A673 (cell line): ENCODE measurements at places on chromosomes 3 and 15. TPM values are rescaled to one million over a fixed set of nuclear protein-coding genes. Genes with fewer than 3 reads are reported as not detected.

- no peak overlapping the region for H3K4me3 ChIP-seq
- no peaks in the 10 kb centered on the region for H3K4me1 ChIP-seq
- no peaks in the 10 kb centered on the region for H3K36me3 ChIP-seq
- DNase-seq = no peak
- H3K27ac ChIP-seq = no peak overlapping the region
Measured at GRCh38 chr15:31017311-31017710, 25.9 kb upstream of the MTMR10 start.

The FETUB gene
- not detected in 2 replicates for total RNA-seq

DNA sequence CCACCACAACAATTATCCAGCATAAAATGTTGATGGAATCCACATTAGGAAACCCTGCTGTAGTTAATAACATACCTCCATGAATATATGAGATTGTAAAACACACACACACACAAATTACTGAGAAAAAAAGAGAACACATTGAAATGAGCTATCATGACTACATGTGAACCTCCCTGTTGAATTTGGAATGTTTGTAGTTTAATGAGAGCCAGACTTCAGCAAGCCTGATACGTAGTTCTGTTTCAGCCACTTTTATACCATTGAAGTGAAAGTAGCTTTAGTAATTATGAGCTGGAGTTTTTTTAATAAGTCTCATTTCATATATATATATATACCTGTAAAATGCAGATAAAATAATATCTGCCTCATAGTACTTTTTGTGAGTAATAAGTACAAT is 1146.4 kb downstream of the NAALADL2 start:
- H3K27ac ChIP-seq = no peak overlapping the region
- no peak overlapping the region for H3K4me3 ChIP-seq
- no peaks in the 10 kb centered on the region for H3K27me3 ChIP-seq
- DNase-seq = no peak
- H3K36me3 ChIP-seq = no peaks in the 10 kb centered on the region
- no peaks in the 10 kb centered on the region for H3K4me1 ChIP-seq

DNA sequence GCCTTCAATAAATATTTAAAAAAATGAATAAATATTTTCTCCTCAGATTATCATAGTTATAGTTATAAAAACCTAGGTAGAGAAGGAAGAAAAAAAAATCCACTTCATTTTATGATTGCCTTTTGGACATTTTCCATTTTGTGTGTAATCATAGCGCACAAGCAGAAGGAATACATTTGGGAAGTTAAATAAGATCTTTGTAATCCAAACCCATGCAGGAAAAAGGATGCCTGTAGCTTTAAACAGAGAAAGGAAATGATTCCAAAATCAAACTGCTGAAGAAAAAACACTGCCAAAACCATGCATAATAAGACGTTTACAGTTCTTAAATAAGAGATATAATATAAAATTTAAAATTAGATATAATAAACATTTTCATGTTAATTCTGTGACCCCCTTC is 7.4 kb upstream of the CCDC54 start:
- H3K27me3 ChIP-seq = no peaks in the 10 kb centered on the region
- no peak for DNase-seq
- no peaks in the 10 kb centered on the region for H3K36me3 ChIP-seq
- H3K4me3 ChIP-seq = no peak overlapping the region
- H3K4me1 ChIP-seq = no peaks in the 10 kb centered on the region
- no peak overlapping the region for H3K27ac ChIP-seq

- no peaks in the 10 kb centered on the region for H3K36me3 ChIP-seq
- H3K4me1 ChIP-seq = no peaks in the 10 kb centered on the region
- peak; percentile 4 for DNase-seq
- H3K4me3 ChIP-seq = no peak overlapping the region
- no peaks in the 10 kb centered on the region for H3K27me3 ChIP-seq
Measured at GRCh38 chr3:79558943-79559342, 208.9 kb downstream of the ROBO1 start.

DNA sequence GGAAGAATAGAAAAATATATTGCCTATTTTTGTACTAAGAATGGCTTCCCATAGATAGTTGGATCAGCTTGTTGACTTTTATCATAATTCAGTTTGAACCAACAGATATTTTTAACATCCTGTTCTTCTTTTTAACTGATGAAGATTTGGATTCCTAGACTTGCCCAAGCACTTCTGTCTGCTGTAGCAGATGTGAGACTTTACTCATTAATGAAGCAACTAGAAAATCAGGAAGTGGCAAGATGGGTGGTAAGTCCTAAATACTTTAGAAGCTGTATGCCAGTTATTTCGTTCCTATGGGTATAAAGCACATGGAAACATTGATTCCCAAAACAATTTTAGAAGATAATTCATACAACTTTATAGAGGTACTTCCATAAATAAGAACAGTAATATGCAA is 8.4 kb downstream of the PIGB start:
- no peak overlapping the region for H3K27ac ChIP-seq
- H3K36me3 ChIP-seq = no peaks in the 10 kb centered on the region
- no peak overlapping the region for H3K4me3 ChIP-seq
- no peaks in the 10 kb centered on the region for H3K4me1 ChIP-seq
- DNase-seq = no peak
- H3K27me3 ChIP-seq = no peaks in the 10 kb centered on the region

- H3K4me1 ChIP-seq = peaks cover 41% of the 10 kb centered on the region
- no peaks in the 10 kb centered on the region for H3K36me3 ChIP-seq
- peak overlapping the region; percentile 66 for H3K27ac ChIP-seq
- H3K4me3 ChIP-seq = no peak overlapping the region
Measured at GRCh38 chr3:141410408-141410807, 42.1 kb downstream of the ZBTB38 start.

The EPHB3 gene
- total RNA-seq = 15.6 and 19.4 TPM in 2 replicates

The ZPLD1 gene
- 0.17 TPM in 1 of 2 replicates, not detected in the other for total RNA-seq

DNA sequence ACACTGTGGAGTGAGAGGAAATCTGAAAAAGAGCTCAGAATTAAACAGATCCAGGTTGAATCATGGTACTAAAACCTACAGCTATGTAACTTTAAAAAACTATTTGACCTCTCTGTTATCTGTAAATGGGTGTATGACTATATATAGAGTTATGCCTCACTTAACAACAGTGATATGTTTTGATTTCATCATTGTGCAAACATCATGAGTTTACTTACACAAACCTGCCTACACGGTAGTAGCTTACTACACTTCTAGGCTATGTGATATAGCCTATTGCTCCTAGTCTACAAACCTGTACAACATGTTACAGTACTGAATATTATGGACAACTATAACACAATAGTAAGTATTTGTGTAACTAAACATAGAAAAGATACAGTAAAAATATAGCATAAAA is 191.6 kb upstream of the MEIS2 start:
- no peak overlapping the region for H3K27ac ChIP-seq
- no peaks in the 10 kb centered on the region for H3K27me3 ChIP-seq
- H3K4me3 ChIP-seq = no peak overlapping the region
- H3K4me1 ChIP-seq = no peaks in the 10 kb centered on the region
- no peak for DNase-seq
- no peaks in the 10 kb centered on the region for H3K36me3 ChIP-seq

DNA sequence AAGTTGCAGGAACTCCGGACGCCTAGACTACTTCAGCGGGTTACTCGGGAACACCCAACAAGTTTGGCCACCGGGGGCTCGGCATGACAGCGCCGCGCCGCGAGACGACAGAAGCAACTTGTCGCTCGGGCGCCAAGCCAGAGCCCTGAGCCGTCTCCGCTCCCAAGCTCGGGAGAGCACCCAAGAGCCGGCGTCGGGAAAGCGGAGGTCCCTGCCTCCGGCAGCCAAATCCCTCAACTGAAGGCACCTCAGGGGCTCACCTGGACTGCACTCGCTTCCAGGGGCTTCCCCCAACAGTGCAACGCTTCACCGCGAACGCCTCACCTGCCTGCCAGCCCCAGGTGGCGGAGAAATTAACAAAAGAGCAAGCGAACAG is 640 bp downstream of the MB21D2 start:
- peak overlapping the region; percentile 86 for H3K27ac ChIP-seq
- H3K36me3 ChIP-seq = no peaks in the 10 kb centered on the region
- peak; percentile 91 for DNase-seq

DNA sequence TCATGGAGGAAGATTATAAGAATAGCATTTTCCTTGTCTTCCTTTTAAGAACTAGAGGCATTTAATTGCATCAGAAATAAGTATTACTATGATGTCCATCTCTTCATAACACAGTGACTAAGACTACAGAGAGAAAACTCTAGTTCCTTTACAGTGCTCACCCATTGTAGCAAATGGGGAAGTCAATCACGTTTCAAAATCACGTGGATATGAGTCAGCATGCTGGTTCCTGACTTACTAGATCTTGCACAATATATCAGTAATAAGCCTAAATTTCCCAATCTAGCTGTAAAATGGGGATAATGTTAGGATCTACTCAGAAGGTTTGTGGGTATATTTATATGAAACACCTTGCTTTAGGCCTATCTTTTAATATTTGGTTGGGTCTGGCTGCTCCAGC is 254.8 kb upstream of the EOMES start:
- no peak overlapping the region for H3K27ac ChIP-seq
- no peaks in the 10 kb centered on the region for H3K4me1 ChIP-seq
- peak; percentile 12 for DNase-seq
- H3K4me3 ChIP-seq = no peak overlapping the region
- H3K27me3 ChIP-seq = no peaks in the 10 kb centered on the region

GRCh38 chr3:55327131-55327920 is 159.8 kb downstream of the WNT5A start:
- no peaks in the 10 kb centered on the region for H3K36me3 ChIP-seq
- no peak overlapping the region for H3K4me3 ChIP-seq
- DNase-seq = no peak
- no peaks in the 10 kb centered on the region for H3K27me3 ChIP-seq
- H3K27ac ChIP-seq = no peak overlapping the region

DNA sequence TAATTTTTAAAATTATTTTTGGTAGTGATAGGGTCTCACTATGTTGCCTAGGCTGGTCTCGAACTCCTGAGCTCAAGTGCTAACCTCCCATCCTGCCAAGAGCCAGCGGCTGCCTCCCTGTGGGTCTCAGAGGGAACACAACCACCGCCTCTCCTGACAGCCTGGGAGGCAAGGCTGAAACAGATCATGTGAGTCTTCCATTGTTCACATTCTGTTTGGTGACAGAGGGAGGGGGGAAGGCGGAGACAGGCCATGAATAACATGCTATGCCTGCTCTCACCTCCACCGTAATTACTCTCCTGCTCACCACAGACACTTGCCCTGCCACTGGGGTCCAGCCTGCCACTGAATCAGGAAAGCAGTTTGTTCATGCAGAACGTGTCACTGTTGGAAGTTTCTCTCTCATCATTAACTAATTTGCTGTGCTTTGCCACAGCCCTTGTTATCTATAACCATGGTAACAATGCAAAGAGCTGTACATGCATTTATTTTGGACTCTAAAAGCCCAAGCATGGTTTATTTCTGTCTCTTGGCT is 78.4 kb upstream of the RASGRF1 start:
- no peaks in the 10 kb centered on the region for H3K27me3 ChIP-seq
- peak; percentile 37 for DNase-seq
- no peak overlapping the region for H3K4me3 ChIP-seq
- no peaks in the 10 kb centered on the region for H3K36me3 ChIP-seq
- peaks cover 11% of the 10 kb centered on the region for H3K4me1 ChIP-seq

GRCh38 chr3:196559826-196560225 is 8.5 kb downstream of the WDR53 start:
- H3K27ac ChIP-seq = no peak overlapping the region
- no peak overlapping the region for H3K4me3 ChIP-seq
- DNase-seq = no peak
- H3K27me3 ChIP-seq = no peaks in the 10 kb centered on the region

The SUSD5 gene
- total RNA-seq = 0.97 and 1.0 TPM in 2 replicates

The KLHDC8B gene
- 5.1 and 6.9 TPM in 2 replicates for total RNA-seq

DNA sequence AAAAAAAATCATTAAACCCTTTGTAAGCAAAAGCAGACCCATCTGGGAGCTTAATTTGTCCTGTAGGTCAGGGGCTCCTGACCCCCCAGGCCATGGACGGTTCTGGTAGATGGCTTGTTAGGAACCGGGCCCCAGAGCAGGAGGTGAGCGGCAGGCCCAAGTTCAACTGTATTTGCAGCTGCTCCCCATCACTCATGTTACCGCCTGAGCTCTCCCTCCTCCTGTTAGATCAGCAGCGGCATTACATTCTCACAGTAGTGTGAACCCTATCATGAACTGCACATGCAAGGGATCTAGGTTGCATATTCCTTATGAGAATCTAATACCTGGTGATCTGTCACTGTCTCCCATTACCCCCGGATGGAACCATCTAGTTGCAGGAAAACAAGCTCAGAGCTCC is 60.7 kb downstream of the FSIP1 start:
- H3K4me3 ChIP-seq = no peak overlapping the region
- no peaks in the 10 kb centered on the region for H3K27me3 ChIP-seq
- no peaks in the 10 kb centered on the region for H3K4me1 ChIP-seq

The DNAJB8 gene
- not detected in 2 replicates for total RNA-seq

DNA sequence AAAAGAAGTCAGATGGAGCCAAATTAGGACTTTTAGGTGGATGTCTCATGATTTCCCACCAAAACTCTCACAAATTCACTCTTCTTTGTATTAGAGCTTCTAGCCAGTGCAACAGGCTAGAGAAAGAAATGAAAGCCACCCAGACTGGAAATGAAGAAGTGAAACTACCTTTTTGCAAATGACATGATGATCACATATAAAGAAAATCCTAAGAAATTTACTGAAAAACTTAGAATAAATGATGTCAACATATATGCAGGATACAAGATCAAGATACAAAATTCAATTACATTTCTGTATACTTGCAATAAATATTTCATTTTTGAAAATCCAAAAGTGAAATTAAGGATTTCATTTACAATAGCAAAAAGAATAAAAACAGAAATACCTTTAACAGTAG is 110.8 kb downstream of the LRIG1 start:
- H3K4me3 ChIP-seq = no peak overlapping the region
- DNase-seq = no peak
- H3K27ac ChIP-seq = no peak overlapping the region
- H3K4me1 ChIP-seq = no peaks in the 10 kb centered on the region
- no peaks in the 10 kb centered on the region for H3K27me3 ChIP-seq

- H3K27me3 ChIP-seq = no peaks in the 10 kb centered on the region
- DNase-seq = peak; percentile 38
- no peak overlapping the region for H3K4me3 ChIP-seq
- H3K27ac ChIP-seq = no peak overlapping the region
- H3K36me3 ChIP-seq = no peaks in the 10 kb centered on the region
Measured at GRCh38 chr15:70770863-70771262, 7.5 kb upstream of the UACA start.

- DNase-seq = no peak
- no peaks in the 10 kb centered on the region for H3K36me3 ChIP-seq
- H3K27ac ChIP-seq = no peak overlapping the region
- H3K4me1 ChIP-seq = no peaks in the 10 kb centered on the region
Measured at GRCh38 chr15:83928392-83928734, 274.4 kb downstream of the ADAMTSL3 start.

GRCh38 chr3:162710332-162711112 is 1213.9 kb downstream of the OTOL1 start:
- no peak for DNase-seq
- H3K36me3 ChIP-seq = no peaks in the 10 kb centered on the region
- no peaks in the 10 kb centered on the region for H3K4me1 ChIP-seq
- no peak overlapping the region for H3K27ac ChIP-seq
- H3K27me3 ChIP-seq = no peaks in the 10 kb centered on the region
- H3K4me3 ChIP-seq = no peak overlapping the region

GRCh38 chr3:102796804-102797203 is 362.0 kb downstream of the ZPLD1 start:
- no peak overlapping the region for H3K27ac ChIP-seq
- peaks cover 9% of the 10 kb centered on the region for H3K4me1 ChIP-seq
- H3K27me3 ChIP-seq = no peaks in the 10 kb centered on the region

GRCh38 chr15:70341566-70341965 is 243.8 kb upstream of the TLE3 start:
- DNase-seq = no peak
- H3K4me3 ChIP-seq = no peak overlapping the region
- H3K27me3 ChIP-seq = no peaks in the 10 kb centered on the region
- H3K36me3 ChIP-seq = no peaks in the 10 kb centered on the region

The ARIH2 gene
- total RNA-seq = 70.8 and 76.8 TPM in 2 replicates
